ENCODE measurements at places on chromosomes 16 and 17.

- DNase-seq = no peak
Measured at GRCh38 chr17:79905832-79906231, 66.6 kb upstream of the CBX4 start.

DNA sequence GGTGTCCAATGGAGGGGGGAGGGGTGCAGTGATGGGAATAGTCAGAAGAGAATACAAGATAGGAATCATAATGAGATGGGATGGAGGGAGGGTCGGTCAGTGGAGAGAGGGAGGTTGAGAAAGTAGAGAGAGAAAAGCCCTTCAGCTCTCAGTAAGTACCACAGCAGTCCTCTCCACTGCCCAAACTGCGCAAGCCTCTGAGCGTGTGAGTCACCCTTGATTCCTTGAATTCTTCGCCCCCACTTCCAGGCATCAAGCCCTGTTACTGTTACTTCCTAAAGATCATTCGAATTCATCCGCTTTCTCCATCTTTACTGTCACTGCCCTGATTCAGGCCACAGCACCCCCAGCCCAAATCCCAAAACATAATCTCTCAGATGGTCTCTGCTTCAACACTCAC lies 2.5 kb downstream of the GUCY2D start:
- no peak for DNase-seq

DNA sequence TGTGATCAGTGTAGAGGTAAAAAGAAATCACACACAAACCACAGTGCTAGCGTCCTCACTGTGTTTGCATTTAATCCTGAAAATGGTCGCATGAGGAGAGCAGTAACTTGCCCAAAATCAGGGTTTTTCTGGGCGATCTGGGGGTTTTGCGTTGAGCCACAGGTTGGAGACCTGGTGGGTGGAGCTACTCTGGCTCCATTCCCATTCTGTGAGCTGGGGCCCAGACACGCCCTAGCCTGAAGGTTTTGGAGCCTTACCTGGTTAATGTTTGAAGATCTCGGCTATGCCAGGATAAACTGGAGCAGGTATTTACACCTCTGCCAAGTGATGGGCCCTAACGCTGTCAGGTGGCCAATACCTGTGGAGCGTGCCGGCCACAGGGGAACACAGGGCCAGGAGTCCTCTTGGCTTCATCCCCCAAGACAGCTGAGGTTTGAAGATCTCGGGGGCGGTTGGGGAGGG lies 48.4 kb downstream of the MPRIP start:
- no peak for DNase-seq

DNA sequence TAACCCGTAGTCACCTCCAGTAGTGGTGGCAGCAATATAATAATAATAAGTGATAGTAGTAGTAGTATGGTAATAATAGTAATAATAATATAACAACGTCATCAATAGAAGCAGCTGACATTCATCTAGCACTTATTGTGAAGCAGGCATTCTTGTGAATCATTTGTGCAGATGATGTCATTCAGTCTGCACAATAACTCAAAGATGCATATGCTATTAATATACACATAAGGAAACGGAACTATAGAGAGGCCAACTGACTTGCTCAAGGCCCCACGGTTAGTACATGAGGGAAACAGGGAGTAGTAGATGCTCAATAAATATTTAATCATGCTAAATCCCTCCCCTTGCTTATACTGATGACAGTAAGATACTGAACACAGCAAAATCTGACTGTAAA lies 35.4 kb upstream of the GAN start:
- no peak for DNase-seq

DNA sequence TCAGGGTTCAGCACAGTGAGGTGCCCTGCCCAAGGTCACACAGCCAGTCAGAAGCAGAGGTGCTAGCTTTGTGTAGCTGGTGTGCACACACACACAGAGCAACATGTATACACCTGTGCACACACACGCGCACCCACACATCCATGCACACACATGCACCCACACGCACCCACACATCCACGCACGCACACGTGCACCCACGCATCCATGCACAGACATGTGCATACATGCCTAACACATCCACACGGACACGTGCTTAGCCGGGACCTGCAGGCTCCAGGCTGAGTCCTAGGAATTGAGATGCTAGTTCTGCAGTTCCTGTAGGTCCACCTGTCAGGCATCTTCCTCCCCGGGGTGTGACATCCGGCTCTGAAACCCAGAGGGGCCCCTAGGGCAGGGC lies 13.0 kb upstream of the DPEP1 start:
- DNase-seq = no peak

DNA sequence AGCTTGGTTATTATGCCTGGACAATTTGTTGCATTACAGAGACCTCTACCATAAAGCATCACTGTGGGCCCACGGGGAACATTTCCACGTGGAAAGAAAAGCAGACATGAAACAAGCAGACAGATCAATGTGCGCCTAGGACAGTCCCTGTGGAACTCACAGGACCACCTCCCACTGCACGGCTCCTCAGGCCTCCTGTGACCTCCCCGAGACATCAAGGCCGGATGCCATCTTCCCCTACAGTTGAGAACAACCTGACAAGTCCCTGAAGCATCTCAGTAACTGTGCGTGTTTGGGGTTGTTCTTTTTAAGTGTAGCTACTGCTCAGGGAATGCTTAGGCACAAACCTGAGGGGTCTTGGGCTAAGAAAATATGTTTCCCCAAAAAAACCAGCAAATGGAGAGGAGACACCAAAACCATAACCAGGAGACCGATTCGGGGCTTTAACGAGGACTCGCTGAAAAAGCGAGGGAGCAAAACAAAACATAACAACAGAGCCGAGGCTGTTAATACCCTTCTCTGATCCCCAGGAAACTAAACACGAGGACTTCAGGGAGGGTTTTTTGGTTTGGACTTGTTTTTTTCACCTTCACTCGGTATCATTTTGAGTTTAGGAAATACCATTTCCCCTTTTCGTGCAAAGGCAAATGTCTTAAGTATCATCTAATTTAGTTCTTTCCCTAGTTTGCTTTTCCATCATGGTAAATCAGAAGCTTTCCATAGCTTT lies 87.1 kb downstream of the CYTH1 start:
- DNase-seq = no peak

Measured in GM23338 (cell line).